ENCODE measurements at places on chromosomes 7 and 10.

GRCh38 chr10:5292196-5292735, 72.5 kb upstream of the UCN3 start:
- no peak for DNase-seq

DNA sequence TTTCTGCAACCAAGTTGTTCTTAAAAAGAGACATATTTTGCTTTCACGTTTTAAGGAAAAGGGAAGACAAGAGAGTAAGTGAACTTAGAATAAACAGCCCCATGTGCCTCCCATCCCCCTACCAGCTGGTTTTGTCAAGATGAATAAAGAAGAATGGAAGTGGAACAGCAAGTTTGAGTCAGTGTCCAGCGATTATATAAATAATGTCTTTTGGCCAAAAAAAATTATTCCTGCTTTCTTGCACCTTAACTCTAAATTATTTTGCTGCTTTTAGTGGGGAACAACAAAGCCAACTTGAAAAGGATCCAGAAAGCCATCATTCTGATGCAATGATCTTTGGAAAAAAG, 82.4 kb upstream of the TRIL start:
- no peak for DNase-seq

- no peak for DNase-seq
These were observed 195.6 kb downstream of the TNS3 start for GRCh38 chr7:47386273-47386835.

GRCh38 chr7:131753620-131754222, 197.3 kb upstream of the PODXL start:
- DNase-seq: no peak

DNA sequence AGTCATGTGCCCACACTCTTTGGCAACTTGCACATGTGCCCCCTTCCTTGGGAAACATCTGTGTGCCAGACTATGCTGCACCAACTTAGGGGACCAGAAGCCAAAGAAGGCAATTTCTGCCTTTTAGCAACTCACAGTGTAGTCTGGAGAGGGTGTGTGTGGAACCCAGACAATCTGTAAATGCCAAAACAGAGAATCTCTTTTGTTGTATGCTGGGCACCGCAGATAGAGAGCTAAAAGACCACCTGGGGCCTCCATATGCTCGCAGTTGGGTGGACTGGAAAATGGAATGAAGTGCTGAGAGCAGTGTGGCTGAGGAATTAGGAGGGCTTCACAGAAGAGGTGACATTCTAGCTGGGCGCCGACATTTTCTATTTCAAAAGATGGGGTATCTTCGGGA, 26.4 kb downstream of the UBTD1 start:
- no peak for DNase-seq

DNA sequence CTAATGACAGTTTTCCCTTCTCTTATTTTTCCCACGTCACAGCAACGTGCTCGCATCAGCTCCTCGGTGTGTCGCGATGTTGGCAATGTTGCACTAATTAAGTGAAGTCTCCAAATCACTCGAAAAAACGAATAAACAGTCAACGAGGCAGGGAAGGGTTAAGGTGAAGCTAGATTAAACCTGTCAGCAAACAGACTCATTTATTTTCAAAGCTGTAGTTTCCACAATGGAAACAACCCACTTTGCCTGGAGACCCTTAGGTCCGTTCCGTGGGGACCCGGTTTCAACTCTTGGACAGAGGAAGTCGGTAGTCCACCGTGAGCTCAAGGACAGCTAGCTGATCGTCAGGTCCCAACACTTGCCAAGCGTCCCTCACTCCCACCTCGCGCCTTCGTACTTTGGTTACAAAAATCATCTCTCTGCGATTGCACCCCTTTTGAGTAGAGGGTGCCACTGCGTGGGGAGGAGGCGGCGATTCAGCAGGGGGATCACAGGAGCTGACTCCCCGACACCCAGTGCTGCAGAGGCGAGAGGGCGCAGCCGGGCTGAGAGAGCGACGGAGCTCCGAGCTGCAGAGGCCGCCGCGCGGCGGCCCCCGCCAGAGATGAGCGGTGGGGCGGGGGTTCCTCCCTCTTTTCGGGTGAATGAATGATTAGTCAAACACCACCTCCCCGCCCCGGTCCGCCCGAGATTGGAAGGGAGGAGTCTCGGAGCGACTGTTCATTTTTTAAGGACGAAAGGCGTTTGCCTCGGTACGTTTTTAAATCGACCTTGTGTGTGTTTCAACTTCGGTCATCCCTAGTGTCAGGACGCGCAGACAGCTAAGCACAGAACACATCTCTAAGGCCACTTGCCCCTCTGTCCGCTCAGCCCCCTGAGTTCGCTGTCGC, 1.3 kb upstream of the BMPER start:
- peak; percentile 70 for DNase-seq

DNA sequence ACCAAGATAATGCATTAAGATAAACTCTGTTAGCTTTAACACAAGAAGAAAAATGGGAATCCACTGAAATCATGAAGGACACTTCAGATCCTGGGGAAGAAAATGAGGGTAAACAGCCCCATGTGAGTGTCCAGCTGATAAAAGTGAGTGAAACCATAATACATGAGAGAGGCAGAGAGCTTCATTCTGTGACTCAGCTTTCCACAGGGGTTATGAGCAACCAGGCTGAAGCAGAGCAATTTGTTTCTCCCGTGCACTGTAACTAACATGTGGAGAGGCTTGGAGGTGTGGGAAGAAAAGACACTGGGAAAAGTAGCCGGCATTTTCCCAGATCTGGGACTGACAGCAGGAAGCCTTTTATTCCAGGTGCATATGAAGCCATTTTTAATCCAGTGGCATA, 971.7 kb downstream of the ANKRD7 start:
- no peak for DNase-seq

DNA sequence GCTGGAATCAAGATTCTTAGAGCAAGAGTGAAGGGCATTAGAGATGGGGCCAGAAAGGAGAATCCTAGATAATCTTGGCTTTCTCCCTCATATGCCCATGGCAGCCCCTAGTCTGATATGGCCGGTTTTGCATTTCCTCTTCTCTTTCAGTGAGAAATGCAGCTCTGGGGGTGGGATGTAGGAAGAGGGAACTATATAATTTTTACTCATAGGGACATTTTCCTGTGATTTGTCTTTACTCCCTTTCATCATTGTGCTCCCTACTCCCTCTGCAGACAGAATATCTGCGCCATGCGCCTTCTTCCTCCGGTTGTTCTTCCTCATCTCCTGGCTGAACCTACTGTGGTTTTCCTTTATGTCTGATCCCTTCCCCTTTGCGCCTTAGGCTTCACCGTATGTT, 16.8 kb upstream of the CHCHD1 start:
- DNase-seq: no peak

GRCh38 chr7:93228302-93228701, 2.0 kb upstream of the HEPACAM2 start:
- no peak for DNase-seq

DNA sequence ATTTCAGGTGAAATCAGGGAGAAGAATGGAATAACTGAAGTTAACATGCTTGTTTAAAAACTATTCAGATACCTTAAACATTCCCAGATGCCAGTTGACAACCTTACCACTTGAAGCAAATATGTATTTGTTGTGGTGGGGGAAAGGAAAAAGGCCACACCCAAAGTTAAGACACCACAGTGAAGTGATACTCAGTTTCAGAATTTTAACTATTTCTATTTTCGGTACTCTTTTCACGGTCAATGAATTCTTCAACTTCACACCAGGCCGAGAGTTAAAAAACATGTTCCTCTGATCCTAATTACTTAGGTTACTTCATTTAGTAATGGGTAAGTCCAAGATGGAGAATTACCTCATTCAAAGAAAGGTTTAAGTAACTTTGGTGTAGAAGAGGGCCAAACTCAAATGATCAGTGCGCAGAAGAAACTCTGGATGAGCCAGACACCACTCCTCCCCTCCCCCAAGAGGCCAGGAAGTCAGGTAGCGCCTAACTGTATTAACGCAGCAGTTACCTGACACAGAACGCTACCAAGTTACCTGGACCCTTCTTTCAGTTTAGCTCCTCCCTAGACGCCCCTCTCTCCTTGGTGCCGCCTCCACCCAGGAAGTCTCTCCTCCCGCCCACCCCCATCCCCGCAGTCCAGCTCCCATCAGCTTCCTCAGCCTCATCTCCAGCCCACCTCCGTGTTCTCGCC, 700 bp downstream of the MTPN start:
- no peak for DNase-seq

DNA sequence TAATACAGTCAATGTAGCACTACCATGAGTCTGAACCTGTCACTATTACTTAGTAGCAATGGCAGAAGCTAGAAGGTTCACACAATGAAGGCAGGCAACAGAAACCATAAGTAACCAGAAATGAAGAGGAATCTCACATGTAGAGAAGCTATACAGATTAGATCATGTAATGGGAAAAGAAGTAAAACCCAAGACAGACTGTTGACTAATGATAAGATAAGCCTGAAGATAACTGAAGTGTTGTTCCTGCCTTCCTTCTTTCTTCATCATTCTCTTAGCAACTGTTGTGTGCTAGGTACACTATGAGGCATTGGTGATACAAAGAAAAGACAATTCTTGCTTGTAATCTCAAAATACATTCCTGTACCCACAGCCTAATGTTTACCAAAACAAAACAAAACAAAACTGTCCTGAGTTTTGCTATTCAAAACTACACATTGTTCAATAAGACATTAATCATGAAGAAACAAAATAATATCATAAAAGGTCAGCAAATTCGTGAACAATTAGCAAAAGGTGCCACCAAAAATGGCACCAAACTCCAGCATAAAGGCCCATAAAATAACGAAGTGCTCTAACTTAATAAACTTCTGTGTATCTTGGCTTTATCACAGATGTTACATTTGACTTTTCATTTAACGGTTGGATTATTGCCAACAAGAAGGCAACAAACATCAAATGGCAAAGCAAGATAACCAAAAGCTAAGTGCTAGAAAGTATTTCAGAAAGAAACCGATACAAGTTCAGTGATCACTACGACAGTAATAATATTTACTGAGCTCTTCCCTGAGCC, 27.1 kb downstream of the ZNF800 start:
- DNase-seq: no peak

DNA sequence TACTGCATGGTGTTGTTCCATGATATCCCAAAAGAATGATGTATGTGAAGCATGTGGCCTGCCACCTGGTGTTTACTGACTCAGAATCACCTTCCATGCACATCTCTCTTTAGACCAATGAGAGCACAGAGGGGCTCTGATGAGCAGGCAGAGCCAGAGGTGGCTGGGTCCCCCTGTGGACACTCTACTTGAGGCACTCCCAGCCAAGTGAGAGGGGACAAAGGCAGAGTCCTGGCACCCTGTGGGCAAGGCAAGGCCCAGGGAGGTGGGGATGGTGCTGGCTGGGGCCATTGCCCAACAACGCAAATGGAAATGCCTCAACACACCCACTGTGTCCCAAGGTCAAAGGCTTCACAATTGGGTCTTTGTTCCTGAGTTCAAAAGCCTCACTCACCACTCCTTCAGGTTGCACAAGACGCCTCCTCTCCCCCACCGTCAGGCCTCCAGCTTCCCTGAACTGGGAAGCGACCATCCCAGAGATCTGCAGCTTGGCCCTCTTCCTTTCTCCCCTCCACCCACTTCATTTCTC, 164.6 kb downstream of the NEURL1 start:
- no peak for DNase-seq

DNA sequence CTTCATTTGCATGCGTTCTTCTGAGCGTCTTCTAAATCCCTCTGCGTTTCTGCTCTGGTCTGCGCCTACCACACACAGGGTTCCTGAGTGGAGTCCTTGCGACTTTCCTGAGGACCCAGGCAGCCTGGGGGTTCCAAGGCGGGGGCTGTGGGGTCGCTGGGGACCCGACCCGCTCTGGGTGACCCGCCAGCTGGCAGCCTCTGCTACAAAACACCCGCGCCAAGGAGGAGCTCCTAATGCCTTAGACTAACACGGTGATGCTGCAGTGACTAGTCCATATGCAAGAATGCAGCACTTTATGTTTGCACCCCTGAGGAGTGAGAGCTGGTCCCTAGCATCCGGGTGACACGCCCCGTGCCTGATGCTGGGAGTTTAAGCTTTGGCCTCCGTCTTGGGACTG, 367.0 kb upstream of the POM121L12 start:
- no peak for DNase-seq

DNA sequence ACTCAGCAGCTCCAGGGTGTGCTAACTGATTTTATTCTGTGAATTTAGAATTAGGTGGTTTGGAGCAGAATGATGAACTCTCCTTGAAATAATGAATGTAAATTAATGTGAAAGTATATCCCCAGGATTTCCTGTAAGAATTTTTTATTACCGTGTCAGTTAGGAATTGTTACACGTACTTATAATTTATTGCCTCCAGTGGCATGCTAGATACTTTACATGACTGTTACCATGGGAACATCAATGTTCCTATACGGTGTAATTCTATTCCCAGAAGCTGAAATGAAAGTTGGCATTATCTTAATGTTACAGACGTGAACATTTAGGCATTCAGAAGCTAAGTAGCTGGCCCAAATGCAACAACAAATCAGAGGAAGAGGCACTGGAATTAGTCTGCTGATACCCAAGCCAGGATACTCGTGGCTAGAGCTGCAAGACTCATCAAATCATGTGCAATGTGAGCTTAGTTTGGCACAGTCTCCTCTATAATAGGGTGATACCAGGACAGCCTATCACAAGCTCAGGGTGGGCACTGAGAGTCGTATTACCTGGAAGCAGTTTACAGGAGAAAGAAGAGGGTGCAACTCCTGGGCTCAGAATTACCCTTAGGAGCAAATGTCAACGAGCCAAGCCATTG, 30.0 kb upstream of the PRKAR2B start:
- DNase-seq: no peak

DNA sequence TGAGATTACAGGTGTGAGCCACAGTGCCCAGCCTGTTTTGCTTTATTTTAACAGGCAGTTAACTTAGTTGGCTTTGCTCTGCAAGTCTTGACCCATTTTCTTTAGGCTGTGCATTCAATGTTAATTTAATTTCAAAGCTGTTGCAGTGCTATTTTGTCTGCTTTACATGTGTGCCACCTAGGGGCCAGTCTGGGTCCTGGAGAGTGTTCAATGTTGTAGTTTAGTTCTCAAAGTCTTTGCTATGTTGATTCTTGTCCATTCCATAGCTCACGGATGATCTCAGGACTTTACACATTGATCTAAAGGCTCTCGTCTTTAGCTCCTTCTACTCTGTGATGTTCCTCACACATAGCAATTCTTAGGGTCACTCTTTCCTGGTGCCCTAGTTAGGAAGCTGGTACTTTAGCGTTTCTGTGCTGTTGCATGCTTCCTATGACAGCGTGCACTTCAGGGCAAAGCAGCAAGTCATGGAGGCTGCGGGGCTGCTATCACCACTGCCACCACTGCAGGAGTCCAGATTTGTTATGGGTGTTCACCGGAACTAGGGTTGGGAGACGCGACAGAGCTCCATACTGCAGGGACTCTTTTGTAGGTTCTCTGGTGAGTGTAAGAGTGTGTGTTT, 16.4 kb upstream of the ABCA13 start:
- peak; percentile 54 for DNase-seq

- no peak for DNase-seq
These were observed 12.5 kb upstream of the CALD1 start for GRCh38 chr7:134766779-134767519.

GRCh38 chr10:8254350-8254749, 199.9 kb downstream of the GATA3 start:
- no peak for DNase-seq

DNA sequence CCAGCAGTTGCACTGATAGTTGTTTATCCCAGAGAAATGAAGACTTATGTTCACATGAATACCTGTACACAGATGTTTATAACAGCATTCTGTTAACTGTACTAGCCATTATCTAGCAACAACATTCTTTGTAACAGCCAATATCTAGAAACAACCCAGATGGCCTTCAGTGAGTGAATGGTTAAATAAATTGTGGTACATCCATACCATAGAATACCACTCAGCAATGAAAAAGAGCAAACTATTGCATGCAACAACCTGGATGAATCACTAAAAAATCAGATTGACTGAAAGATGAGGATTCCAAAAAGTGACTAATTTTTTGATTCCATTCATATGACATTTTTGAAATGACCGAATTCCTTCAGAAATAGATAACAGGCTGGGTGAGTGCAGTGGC, 360.3 kb downstream of the MALRD1 start:
- DNase-seq: no peak

All from H54 (cell line).